ENCODE measurements at places on chromosomes 13 and 19. TPM values are rescaled to one million over a fixed set of nuclear protein-coding genes. Genes with fewer than 3 reads are reported as not detected.

ZNF880 gene
- 25.7 TPM for total RNA-seq

TMEM38A gene
- 7.6 TPM for total RNA-seq

MEIS3 gene
- total RNA-seq, result 43.2 TPM

XPO4 gene
- total RNA-seq, result 23.1 TPM

TRPM4 gene
- total RNA-seq, result 41.5 TPM

TEKTIP1 gene
- 3.4 TPM for total RNA-seq

NANOS3 gene
- 2.8 TPM for total RNA-seq

KCTD15 gene
- total RNA-seq, result 53.2 TPM

Data from type B pancreatic cell (in vitro differentiated cells).